Cortex of kidney (tissue), 1 donor: ENCODE measurements at places on chromosomes 7 and 10.

DNA sequence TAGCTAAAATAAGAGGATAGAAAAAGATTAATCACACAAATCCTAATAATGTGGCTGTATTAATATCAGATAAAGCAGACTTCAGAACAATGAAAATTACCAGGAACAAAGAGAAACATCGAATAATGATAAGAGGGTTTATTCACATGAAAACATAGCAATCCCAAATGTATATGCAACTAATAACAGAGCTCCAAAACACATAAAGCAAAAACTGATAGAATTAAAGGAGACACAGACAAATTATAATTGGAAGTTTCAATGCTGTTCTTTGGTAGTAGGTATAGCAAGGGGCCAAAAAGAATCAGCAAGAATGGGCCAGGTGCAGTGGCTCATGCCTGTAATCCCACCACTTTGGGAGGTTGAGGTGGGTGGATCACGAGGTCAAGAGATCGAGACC, 23.4 kb upstream of the DNAAF5 start:
- DNase-seq, result no peak

GRCh38 chr10:88728107-88728763, 22.2 kb downstream of the LIPK start:
- DNase-seq, result no peak

DNA sequence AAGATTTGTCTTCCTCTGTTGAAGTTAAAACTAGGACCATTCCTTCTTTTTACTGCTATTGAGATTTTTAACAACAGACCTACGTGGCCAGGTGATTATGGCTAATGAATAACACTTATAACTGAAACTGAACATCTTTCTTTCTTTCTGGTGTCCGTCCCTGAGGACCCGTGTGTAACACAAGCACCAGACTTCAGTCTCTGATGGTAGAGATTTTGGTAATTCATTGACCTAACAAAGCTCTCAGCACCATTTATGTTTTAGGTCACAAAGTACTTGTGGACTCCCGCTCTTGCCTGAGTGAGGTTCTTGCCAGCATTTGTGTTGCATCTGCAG, 40.4 kb upstream of the TMEM229A start:
- DNase-seq, result no peak

- DNase-seq, result no peak
These were observed 14.4 kb downstream of the MYO1G start for GRCh38 chr7:44964384-44964830.

- no peak for DNase-seq
These were observed 37.0 kb upstream of the EGR2 start for GRCh38 chr10:62852961-62853702.

DNA sequence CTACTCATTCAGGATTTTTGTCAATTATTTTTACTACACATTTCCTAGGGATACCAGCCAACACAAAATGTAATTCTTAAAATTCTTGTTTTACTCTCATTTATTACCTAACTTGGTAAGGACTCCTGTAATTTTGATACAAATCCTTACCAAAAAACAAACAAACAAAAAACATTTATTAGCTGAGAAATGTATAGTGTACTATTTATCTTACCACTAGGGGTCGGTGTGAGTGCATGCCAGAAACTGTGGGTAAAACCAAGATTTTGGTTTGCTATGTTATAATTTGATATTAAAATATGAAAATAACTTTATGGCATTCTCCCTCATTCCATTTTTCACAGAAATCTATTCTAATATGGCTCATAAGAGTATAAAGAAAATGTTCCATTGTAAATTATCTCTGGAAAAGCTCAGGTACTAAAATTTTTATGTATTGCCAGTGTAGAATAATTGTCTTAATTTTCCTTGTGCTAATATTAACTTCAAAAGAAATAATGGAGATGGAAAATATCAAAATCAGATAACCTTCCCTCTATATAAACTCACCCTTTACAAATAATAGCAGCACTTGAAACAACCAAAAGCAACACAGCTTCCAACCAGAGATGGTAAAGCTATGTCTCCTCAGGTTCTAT, 290.8 kb upstream of the PCDH15 start:
- no peak for DNase-seq

GRCh38 chr7:152674860-152675758, 832 bp downstream of the XRCC2 start:
- DNase-seq, result no peak

GRCh38 chr10:29034592-29034991, 254.3 kb upstream of the LYZL1 start:
- no peak for DNase-seq

DNA sequence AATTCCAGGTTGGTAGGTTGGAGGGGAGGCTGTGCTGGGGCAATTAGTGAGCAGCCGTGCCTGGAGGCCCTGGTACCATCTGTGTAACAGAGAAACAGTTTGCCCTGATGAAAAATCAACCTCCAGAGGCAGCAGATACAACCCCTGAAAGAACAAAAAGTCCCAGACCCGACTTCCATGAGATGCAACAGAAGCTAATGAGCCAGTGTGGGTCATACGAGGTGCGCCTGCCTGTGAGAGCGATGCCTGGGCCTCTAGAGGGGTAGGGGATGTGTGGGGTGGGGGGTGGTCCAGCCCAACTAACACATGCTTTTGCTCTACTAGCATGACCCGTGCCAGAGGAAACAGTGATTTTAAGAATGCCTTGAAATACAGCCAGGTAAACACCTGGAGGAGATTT, 39.3 kb downstream of the CELF2 start:
- DNase-seq, result no peak

- no peak for DNase-seq
These were observed 37.9 kb downstream of the SLC25A28 start for GRCh38 chr10:99582255-99582770.

DNA sequence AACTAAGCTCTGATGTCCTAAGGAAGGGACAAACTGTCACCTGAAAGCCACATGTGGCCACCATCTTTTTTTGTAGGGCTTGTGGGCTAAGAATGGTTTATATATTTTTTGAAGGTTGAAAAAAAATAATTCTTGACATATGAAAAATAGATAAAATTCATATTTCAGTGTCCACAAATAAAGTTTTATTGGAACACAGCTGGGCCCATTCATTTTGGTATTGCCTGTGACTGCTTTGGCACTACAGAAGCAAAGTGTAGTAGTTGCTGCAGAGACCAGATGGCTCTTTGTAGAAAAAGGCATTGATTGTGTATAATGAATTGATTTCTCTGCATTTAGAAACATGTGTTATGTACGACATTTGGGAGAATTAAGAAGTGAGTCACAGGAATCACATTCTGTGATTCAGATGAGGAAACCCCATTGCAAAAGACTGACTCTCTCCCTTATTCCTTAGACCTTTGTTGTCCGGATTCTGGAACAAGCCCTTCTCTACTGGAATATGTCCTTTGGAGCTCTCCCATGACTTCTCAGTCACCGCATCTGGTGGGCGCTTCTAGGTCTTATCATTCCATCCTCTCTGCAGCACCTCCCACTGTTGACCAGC, 438.7 kb downstream of the LRMDA start:
- no peak for DNase-seq

GRCh38 chr7:102432442-102433218, 745 bp upstream of the ORAI2 start:
- no peak for DNase-seq

GRCh38 chr10:117240621-117241529, at the start of gene SLC18A2:
SLC18A2 (plus strand) TSS chr10:117241114; CDS start chr10:117241694, 580 bp downstream.
- no peak for DNase-seq

DNA sequence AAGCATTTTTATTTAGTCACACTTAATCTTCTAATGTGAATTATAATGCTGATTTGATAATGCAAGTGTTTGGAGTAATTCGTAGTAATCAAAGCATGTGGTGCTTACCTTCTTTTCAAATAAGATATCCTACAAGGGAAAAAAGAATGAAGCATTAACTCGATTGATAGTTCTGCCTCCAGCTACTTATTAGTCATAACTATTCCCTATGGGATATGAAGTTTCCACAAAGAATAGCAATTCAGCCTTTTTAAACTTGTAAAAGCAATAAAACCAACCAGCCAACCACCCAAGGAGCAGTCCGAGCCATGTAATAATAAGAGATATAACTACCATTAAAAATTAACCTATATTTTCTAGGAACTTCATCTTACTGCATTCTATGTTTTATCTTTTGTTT, 11.6 kb downstream of the COL28A1 start:
- no peak for DNase-seq

DNA sequence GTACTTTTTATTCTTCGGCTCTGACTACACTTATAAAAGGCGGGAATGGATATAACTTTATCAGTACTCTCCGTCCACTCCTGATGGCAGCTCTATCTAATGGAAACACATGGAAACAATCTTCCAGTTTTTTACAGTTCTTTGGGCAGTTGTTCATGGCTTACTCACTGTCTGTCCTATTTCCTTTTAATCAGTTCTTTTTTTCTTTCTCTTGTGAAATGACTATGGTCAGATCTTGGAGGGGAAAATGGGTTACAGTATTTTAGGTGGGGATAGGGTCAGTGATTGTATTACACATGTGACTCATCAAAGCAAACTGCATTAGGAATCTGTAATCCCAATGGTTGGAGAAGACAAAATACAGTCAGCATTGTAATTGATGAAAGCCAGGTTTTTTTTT, 112.4 kb downstream of the BICC1 start:
- DNase-seq, result no peak

DNA sequence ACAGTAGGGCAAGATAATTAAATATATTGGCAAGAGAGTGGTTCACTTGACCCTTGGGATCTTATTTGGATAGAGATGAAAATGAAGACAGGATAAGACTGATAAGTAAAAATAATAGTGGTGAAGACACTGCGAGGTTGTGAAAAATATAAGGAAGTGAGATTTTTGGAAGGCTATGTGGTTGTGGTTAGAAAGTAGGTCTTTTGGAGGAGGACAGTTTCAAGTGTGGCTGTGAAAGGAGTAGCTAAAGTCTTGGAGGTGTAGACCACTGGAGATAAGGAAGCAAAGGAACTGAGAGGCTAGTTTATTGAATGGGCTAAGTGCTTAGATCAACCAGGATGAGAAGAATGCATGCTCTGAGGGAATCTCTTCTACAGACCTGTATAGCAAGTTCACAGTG, 11.2 kb downstream of the MIOS start:
- DNase-seq, result no peak

DNA sequence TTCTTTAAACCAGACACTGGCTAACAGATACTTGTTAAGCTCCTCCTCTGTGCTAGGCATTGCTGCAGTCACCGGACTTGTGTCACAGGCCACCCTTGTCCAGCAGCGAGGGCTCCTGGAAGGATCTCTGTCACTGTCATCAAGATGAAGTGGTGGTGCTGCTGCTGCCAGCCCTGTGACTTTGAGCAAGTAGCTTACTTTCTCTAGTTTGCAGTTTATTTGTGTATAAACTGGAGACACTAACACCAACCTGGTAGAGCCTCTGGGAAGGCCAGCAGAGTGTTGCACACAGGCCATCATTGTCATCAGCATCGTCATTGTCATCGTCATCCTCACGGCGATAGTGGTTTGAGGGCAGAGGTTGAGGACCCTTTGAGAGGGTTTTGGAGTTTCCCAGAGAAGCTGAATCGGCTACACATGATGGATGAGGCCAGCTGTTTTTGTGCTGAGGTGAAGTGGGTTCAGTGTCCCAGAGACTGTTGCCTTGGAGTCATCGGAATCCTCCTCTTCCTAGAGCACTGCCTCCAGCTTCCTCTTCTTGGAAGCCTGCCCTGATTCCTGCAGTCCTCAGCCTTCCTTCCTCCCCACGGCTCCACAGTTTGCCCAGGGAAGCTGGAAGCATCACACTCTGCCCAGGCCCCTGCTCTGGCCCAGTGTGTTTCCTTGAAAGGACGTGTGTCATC, 128.4 kb downstream of the GRK5 start:
- DNase-seq, result no peak

- DNase-seq, result no peak
These were observed 197.4 kb downstream of the ELMO1 start for GRCh38 chr7:37251222-37251621.

DNA sequence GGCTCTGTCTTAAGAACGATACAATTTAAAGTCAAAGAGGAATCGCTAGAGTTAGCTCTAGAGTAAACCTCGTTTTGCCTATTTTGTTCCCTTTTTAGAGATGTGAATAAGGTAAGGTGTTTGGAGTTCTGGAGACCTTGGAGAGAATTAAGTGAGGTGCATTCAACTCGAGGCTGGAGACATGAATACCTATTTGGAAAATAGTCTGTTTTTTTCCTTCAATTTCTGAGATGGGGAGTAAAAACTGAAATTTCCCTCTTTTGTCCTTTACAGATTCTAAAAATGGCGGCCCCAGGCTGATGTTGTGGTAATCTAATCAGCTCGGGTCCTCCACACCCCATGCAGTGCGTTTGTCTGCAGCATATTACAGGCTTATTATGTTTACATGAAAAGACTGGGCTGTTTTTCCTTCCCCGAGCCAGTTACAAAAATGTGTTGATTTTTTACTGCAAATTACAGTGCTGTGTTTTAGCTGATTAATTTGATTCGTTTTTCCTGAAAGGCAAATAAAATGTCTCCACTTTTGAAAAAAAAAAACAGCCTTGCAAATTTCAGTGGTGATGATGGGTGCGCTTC, 1.5 kb downstream of the KMT2E start:
- no peak for DNase-seq

DNA sequence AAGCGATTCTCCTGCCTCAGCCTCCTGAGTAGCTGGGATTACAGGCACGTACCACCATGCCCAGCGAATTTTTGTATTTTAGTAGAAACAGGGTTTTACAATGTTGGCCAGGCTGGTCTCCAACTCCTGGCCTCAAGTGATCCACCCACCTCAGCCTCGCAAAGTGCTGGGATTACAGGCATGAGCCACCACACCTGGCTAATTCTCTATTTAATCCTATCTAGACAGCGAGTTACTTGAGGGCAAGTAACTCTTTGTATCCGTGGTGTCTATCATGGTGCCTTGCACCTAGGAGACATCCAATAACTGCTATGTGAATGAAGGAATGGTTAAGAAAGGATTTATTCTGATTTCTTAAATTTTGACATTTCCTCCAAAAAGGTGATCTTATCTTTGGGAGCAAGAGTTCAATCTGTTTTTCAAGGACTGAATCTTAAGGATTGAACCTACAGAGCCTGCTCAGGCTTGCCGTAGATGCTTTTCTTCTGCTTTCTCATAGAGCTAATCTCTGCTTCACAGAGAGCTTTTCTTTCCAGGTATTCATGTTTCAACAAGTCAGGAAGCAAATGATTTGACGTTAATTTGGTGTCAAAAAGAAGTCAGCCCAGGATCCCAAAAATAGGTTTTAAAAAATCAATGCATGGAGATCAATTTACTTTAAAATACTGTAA, 101.6 kb downstream of the CUL2 start:
- no peak for DNase-seq

DNA sequence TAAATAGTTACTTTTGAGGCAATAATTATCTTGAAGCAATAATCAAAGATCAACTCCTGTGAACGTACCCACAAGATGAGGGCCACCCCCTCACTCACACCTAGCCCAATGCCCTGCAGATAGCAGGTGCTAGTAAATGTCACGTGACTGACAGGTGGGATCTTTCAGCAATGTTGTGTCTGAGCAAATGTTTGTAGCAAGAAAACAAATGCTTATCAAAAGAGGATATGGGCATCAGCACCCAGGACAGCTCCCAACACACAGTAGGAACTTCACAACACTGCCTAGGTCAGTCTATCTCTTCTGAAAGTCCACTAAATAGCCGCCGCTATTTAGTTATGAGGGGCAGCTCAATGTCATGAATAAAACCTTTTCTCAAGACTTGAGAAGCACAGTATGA, 120.8 kb upstream of the PDLIM1 start:
- no peak for DNase-seq
